ENCODE measurements at places on chromosomes 7 and 10.
A peak's percentile ranks its signal among the peaks of the same experiment; 100 is the strongest.

GRCh38 chr10:122127943-122128342, 139.0 kb downstream of the TACC2 start:
- DNase-seq = peak; percentile 38

DNA sequence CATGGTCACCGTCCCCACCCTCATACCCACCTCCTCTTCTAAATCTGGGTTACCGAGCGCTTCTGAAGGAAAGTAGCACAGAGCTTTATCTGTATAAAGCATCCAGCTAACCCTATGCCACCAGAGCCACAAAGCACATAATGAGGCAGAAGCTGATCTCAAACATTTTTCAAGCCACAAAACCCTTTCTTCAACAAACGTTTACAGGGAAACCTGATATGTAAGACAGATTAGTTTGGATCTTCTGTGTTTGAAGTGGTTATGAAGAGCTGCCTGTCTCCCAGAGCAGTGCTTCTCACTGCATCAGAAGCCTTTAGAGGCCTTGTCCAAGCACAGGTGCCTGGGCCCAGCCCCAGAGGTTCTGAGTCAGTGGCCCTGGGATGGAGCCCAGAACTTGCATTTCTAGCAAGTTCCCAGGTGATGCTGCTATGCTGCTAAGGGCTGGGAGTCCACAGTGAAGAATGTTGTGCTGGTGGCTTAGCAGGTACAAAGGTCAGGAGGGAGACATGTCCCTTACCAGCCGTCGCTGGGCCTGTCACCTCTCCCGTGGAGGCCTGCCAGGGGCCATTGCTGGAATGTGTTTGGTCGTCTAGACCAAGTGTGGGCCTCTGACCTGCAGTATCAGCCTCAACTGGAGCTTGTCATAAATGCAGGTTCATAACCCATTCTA, 90.4 kb downstream of the TAF3 start:
- no peak for DNase-seq

DNA sequence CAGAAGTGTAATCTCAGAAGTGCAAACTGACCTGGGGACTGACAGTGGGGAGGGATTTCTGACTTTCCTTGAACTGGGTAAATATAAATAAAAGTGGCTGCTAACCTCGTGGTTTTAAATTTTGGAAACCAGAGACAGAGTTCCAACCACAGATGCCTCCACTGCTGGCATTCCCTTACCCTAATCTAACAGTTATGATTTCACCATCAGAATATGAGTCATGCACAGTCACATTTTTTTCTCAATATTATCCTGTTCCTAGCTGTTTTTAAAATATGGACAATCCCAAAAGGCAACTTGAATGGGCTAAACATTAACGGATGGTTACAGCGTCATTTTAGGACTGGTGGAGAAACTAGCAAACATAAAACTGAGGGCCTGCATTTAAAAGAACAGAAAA, 264.3 kb upstream of the INHBA start:
- DNase-seq = no peak

DNA sequence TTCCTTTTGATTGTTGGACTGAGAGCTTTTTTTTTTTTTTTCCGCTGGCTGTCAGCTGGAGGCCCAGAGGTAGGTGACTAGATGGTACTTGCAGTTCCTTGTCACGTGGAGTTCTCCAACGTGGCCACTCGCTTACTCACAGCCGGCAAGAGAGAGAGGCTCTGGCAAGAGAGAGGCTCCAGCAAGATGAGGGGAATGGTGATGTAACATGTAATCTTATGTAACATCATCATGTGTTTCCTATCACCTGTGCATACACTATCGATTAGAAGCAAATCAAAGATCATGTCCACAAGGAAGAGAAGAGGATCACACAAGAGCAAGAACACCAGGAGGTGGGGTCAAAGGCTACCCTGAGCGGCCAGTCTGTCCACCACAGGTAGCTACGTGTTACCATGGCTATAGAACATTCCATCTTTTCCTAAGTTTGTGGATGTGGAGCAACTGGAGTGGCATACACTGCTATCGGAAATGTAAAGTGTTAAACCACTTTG, 4.0 kb upstream of the BORCS7 start:
- DNase-seq = no peak

GRCh38 chr10:5547931-5548660, 23.3 kb downstream of the CALML3 start:
- no peak for DNase-seq

DNA sequence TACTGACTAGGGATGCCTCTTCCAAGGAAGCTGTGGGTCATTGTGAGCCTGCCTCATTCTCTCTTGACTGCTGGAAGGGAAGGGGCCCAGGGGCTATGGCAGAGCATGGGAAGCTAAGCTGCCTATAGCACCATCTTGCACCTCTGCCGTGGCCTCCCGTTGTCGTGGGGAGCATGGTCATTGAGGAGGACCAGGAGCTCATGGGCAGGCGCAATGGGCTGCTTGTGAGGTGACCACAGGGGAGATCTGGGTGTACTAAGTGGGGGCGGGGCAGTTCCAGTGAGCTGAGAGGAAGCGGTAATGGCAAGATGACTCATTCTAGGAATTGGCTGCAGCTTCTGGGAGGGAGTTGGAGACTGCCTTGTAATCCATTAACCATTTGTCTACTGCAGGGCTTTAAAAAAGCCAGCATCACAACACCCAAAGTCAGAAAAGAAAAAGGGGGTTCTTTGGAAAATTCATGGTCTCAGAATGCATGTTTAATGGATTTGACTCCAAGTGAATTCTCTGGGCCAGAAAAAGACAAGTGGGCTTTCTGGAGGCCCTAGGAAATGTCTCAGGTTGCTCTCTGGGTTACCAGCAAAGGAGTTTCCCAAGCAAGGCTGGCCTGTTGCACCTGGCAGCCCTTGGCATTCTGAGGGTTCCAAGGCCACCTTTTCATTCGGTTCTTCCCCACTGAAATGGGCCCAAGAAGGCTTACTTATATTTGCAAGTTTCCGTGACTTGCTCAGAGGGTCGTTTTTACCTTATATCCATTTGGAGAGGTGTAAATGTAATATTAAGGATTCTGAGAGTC, 3.6 kb downstream of the DUSP5 start:
- DNase-seq = peak; percentile 95

DNA sequence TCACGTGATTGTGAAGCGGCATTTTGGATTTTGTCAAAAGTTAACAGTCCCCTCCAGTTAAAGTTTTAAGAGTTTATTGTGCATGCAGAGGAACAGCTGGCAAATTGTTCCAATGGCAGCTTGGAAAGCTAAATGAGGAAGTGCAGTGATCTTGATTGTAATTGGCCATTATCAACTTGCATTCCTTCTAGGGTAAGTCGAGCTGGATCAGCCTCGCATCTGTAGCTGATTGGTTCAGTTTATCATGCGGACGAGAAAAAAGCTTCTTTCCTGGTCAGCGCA, 566 bp downstream of the ZNF789 start:
- DNase-seq = peak; percentile 59

DNA sequence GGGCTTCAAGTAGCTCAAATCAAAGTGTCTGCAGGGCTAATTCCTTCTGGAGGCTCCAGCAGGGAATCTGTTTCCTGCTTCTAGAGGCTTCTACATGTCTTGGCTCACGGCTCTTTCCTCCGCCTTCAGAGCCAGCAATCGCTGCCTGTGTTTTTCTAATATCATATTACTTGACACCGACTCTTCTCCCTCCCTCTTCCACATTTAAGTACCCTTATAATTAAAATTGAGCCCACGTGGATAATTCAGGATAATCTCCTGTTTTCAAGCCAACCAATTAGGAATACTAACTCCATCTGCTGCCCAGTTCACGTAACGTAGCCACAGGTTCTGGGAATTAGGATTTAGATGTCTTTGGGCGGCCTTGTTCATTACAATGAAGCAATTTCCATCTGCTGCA, 372.2 kb downstream of the DPP6 start:
- no peak for DNase-seq

DNA sequence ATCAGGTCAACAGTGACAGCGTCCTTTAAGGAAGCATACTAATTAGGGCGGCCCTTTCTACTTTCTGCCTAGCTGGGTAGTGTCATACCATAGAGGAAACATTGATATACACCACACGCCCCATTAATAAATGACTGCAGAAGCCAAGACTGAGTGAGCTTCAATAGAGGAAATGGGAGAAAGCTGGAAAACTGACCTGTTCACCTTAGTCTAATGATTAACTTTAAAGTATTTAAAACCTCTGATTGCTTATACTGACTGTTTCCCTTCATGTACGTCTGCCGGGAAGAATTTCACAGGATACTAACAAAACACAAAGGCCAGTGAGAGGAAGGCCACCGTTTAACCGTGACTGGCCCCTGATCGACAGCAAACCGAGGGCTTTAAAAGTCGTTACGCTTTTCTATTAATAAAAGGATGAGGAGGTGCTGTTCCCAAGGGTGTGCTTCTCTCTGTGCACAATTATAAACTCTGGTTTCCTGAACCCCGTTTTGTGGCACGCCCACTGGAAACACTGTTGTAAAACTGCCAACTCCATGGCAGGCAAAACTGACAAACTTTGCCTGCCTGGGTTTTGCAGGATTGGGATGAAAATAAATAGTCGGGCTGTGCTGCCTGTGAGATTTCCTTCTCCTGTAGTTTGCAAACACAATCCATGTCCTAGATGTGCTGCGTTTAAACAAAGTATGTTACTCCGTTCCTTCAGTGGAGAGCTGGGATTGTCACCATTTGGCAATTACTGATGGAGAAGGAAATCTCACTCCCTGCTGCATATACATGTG, 137.6 kb downstream of the NRP1 start:
- no peak for DNase-seq

DNA sequence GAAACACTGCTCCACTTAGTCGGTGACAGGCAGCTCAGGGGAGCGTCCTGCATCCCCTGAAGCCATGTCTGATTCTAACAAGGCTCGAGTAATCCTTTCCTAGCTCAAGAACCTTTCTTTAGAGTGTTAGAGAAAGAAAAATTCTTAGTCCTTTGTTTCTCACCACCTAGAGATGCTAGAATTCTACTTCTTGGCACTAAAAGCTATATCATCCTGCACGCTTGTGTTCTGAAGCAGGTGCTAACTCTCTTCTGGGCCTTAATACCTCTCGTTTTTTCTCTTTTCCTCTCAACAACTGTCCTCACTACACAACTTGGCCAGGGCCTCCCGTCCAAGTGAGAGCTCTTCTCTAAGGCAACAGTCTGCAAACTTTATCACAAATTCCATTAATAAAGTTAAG, at the start of gene LYZL2:
Gene LYZL2 (minus strand): TSS at position 101 of the 400 bp plus-strand sequence. CDS start 2,838 bp downstream, outside the sequence.
- no peak for DNase-seq

- no peak for DNase-seq
Observed at GRCh38 chr10:1788401-1788800, 51.1 kb upstream of the ADARB2 start.

DNA sequence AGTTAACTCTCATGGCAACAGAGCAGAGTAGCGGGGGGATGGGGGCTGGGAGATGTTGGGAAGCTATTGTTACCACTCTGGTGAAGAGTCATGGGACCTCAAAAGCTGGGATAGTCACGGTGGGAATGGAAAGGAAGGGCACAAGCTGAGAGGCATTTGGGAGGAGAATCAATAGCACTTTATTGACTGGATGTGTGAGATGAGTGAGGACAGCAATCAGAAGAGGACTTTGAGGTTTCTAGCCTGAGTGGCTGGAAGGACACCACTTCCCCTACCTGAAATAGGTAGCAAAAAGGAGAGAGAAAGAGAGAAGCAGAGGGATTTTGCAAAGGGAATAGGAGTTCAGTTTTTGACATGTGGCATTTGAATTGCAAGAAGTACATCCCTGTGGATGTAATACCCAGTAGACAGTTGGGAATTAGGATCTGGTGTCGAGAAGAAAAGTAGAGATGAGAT, 27.2 kb downstream of the SCD start:
- no peak for DNase-seq

GRCh38 chr10:100923580-100923979, 10.8 kb downstream of the SLF2 start:
- DNase-seq = no peak

Data from H4 (cell line).